ENCODE measurements at places on chromosomes 5 and 9.

DNA sequence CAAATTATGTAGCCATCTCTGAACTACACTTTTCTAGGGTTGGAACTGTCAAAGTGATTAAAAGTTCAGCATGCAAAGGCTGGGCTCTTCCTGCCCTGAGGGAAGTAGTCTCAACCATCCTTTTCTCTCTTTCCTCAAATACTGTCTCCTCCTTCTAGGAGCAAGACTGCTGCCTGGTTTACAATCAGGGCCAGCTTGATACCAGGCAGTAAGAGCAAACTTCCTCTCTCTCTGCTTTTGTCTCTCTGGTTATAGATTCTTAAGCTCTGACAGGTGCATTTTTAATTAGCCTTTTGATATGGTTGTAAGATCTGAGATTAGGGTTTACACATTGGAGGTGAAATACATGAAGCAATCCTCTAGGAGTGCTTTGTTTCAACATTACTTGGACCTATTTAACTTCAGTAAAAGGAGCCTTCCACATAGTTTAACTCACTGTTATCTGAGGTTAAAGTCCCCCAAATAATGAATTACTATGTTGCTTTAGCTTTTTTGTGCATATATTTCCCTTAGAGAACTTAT lies 436.1 kb downstream of the SPATA31D1 start:
- no peak for DNase-seq

DNA sequence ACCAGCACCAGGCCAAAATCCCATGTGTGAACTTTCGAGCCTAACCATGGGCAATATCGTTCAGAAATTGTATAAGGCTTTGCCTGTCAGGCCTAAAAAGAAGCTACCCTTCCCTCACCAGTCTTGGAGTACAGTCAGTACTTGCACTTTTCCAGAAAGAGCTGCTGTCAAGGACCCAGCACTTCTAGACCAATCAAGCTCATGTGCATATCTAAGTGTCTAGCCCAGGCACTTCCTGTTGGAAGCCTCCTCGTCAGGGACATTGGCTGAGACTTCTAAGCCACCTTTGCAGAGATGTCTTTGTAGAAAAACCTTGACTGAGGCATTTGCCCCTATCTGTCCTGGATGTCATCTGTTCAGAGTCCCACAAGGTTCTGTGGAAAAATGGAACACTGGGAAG lies 1930.5 kb downstream of the EFNA5 start:
- no peak for DNase-seq

- no peak for DNase-seq
Measured at GRCh38 chr9:37575921-37576721, at the start of gene FBXO10. FBXO10 (minus strand) TSS chr9:37576380; CDS start chr9:37541768, 34,612 bp downstream.

DNA sequence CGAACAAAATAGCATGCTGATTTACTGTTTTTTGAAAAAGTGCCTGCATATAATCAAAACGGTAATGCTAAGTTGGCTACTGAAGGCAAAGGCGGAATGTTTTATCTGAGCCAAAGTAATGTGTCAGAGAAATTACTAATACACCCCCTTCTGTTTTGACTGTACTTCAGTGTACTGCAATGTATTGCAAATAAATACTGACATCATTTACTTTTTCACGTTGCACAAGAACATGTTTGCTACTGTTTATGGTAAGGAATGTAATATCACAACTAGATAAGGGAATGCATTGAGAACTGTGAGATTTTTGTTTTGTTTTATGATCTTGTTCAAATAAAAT lies 813 bp upstream of the AGTPBP1 start:
- no peak for DNase-seq

DNA sequence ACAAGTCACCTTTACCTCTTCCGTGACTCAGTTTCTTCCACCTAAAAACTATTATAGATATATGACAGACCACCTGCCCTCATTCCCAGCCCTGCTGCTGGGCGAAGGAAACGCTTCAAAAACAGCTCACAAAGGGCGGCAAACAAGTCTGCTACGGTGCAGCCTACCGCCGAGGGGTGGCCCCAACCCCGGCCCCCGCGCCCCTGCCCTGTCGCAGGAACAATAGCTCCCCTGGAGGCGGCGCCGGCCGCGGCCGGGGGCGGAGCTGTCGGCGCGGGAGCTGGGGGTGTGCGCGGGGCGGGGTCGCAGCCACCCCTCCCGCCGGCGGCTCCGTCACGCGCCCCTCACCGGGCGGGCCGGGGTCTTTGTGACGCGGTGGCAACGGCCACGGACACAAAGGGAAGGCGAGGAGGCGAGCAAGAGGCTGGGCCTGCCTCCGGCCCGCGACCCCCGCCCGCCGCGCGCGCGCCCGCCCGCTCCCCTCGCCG lies at the start of gene TMEFF1:
Gene TMEFF1 (plus strand): TSS at position 362 of the 488 bp plus-strand sequence. CDS start 396 bp downstream, outside the sequence.
- DNase-seq, result peak; percentile 6

DNA sequence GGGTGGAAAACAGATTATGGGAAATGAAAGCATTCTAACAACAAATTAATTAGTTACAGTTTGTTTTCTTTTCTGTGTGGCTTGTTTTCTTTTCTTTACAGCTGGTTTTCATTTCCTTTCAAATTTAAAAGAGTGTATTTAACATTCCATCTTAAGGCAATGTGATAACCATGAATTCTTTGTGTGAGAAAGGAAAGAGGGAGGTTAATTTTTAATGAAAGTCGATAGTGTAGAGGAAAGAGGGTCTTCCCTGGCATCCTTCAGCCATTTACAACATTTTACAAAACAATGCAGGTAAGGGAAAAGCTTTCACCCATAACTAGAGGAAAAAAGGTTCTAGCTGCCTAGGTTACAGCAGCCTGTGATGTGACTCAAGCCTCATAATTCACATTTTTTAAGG lies 43.9 kb upstream of the IL33 start:
- no peak for DNase-seq

GRCh38 chr9:104941597-104941996 lies 13.6 kb upstream of the ABCA1 start:
- DNase-seq, result no peak

DNA sequence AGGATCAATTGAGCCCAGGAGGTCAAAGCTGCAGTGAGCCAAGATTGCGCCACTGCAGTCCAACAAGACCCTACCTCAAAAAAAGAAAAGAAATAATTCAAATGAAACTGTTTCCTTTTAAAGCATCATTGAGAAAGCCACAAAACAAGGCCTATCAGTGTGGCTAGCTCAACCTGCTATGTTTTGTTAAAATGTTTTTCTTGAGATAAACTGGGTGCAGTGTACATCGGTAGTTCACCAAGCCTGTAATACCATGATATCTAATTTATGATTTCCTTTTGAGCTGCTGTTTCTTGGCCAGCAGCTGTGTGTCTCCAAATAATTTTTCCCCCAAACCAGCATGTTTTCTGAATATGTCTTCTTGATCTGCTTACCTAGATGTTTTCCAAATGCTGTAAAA lies 97.3 kb upstream of the GOLGA1 start:
- no peak for DNase-seq

DNA sequence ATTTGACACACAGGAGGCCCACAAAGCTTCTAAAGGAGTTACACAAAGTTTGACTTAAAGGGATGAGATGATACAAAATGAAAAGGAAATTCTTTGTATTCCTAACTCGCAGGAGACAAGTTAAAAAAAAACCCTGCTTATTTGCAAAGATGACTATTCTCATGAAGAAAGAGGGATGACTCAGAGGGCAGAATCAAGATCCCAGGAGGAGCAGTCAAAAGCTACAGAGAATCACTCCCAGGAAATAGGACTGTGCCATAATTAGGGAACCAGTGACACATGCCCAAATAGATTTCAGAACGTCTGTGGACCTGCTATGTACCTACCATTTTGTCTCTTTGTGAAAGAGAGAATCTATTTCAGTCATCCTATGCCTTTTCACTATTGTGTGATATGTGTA lies 103.5 kb upstream of the ARRDC3 start:
- DNase-seq, result no peak

DNA sequence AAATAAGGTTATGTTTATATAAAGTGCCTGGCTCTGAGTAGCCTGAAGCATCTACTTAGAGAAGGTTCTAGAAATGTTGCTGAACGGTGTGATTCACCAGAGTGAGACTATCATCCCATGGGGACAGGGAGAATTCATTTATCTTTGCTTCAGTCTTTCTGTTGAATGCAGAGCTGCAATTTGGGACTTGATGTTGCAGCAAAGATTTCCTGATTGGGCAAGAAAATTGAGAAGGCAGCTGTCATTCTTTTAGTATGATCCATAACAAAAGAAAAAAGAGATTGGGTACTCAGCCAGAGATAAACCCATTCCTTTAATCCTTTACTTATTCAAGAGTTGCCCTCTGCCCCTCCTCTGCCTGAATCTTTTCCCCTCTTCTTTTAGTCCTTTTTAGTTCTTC lies 456.3 kb upstream of the WWC1 start:
- no peak for DNase-seq

GRCh38 chr9:127841087-127841835 lies 13.2 kb downstream of the ENG start:
- DNase-seq, result no peak

GRCh38 chr9:123922911-123923310 lies 7.0 kb downstream of the DENND1A start:
- DNase-seq, result no peak

GRCh38 chr5:96214442-96215197 lies 218.4 kb downstream of the PCSK1 start:
- no peak for DNase-seq

- DNase-seq, result no peak
Measured at GRCh38 chr9:93398471-93398870, 53.0 kb upstream of the FAM120A start.

GRCh38 chr5:75622564-75622963 lies 11.3 kb downstream of the ANKDD1B start:
- no peak for DNase-seq

- DNase-seq, result no peak
Measured at GRCh38 chr9:97555164-97555563, 53.7 kb downstream of the TMOD1 start.

DNA sequence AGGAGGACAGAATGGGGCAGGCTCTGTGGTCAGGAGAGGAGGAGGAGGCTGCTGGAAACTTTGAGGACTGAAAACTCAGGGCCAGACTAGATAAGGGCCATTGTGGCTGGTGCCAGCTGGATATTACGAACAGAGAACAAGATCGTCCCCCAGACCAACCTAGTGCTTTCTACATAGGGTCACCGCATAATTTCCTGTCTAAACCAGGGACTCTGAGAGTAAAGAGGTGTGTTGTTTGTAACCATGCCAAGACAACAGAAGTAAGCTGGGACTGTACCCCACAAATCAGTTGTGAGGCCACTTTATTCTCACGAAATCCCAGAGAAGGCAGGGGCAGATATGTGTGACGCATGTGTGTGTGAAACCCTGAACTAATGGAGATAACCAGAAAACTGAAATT lies 20.3 kb upstream of the GFPT2 start:
- no peak for DNase-seq

DNA sequence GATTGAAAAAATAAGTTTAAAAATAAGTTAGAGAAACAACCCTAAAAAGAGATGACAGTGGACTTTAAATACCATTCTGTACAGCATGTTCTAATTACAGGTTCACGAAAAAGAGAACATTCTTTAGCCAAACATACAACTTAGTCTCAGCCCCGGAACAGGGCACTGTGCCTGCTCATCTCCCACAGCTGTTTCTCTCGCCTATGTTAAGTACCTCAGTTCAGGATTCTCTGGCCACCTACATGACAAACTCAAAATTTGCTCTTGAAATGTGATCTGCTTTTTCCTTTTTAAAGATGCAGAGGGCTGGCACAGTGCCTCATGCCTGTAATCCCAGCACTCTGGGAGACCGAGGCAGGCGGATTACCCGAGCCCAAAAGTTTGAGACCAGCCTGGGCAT lies 52.3 kb downstream of the MYO10 start:
- no peak for DNase-seq

- DNase-seq, result no peak
Measured at GRCh38 chr9:114470581-114470980, 34.7 kb downstream of the WHRN start.

DNA sequence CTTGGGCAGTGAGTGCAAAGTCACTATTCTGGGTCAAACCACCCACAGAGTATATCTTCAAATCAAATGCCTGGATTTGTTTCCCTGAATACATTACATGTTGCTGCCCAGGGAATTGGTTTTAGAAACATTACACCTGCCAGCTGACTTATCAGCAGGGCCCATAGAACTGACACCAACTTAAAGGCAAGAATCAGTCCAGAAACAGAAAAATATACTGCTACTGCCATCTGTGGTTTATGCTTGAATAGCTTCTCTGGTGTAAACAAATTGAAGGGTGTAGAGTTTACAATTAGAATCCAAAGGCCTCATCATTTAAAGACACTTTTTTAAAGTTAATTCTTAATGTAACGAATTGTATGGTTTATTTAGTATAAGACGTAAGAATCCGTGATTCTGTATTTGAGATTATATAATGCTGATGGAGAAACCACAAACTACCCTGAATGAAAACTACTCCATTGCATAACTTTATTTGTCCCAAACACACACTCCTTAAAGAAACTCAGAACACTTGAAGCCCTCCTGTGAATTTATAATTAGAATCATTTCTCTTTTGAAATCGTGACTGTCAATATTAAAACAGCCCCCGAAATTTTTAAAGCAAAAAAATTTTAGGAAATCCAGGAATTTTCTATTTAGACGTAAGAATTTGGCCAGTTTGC lies 6.2 kb downstream of the NR6A1 start:
- DNase-seq, result no peak

DNA sequence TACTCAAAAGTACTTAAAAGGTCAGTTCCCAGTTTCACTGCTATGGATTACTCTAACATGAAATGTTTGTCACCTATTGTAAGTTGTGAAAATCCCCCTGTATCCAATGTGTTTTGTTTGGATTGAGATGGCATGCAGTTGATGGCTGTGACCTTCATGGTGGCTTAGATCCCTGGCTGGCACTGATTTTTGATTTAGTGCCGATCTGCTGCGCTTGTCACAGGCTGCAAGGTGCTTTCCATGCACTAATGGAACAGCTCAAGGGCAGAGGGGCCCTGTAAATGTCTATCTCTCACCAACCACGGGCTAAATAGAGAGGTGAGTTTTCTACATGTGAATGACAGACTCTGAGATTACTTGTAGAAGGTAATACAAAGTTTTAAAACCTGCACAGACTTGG lies 69.8 kb upstream of the WDR41 start:
- no peak for DNase-seq

DNA sequence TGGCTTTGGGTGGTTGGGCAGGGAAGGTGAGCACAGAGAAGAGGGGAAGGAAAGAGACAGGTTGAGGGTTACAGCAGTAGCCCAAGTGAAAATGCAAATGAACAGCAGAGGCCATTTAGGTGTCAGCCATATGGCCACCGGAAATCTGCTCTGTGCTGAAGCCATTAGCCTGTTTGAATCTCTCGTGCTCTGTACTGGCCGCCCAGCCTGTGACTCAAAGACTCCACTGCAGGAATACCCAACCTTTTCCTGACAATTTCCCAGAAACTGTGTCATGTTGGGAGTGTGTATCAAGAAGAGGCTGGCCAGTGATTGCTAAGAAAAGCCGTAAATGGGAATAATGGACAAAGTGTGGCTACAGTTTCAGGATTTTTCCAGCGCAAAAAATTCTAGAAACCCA lies 35.9 kb upstream of the RAI14 start:
- no peak for DNase-seq

- DNase-seq, result no peak
Measured at GRCh38 chr9:26477963-26478362, 414.6 kb downstream of the CAAP1 start.
